ENCODE measurements at places on chromosomes 1 and 21.

- DNase-seq = no peak
These were observed 14.2 kb downstream of the WDR4 start for GRCh38 chr21:42864815-42865775.

DNA sequence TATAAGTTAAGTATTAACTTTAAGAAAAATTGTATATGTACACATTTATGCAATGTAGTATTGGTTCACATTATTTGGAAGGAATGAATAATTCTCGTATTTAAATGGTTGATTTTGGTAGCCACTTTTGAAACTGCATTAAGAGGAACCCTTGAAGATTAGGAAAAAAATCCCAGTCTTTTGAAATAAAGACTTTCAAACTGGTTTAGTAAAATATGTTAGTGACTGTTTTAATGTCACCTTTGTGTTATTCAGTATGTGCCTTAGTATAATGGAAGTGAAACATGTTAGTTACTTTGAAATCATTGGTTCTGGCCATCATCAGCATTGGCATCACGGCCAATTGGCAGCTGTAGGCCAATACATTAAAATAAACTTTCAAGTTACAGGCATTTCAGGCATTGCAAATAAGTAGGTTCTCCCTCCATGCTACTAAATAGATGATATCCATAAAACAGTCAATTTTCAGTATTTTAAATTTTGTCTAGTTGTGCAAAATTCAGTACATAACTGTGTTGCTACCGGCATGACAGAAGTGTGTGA, 4.4 kb downstream of the MIER1 start:
- no peak for DNase-seq

GRCh38 chr1:7424352-7424890, 346.7 kb upstream of the VAMP3 start:
- no peak for DNase-seq

- no peak for DNase-seq
These were observed 35.5 kb downstream of the COLGALT2 start for GRCh38 chr1:184002071-184002470.

GRCh38 chr1:64659478-64660138, 85.3 kb upstream of the RAVER2 start:
- no peak for DNase-seq

GRCh38 chr1:201460814-201461644, 8.0 kb downstream of the PHLDA3 start:
- DNase-seq = no peak

GRCh38 chr1:203622486-203622885, 4.1 kb upstream of the ATP2B4 start:
- no peak for DNase-seq

- no peak for DNase-seq
These were observed 135.5 kb downstream of the HIVEP3 start for GRCh38 chr1:41783189-41783639.

- DNase-seq = no peak
These were observed 1.5 kb downstream of the CSDE1 start for GRCh38 chr1:114756009-114756892.

GRCh38 chr1:31837451-31838158, 21.8 kb upstream of the SPOCD1 start:
- no peak for DNase-seq

GRCh38 chr21:33976082-33977016, 60.7 kb upstream of the ATP5PO start:
- peak; percentile 53 for DNase-seq

GRCh38 chr1:29281571-29281970, 45.2 kb downstream of the PTPRU start:
- DNase-seq = no peak

DNA sequence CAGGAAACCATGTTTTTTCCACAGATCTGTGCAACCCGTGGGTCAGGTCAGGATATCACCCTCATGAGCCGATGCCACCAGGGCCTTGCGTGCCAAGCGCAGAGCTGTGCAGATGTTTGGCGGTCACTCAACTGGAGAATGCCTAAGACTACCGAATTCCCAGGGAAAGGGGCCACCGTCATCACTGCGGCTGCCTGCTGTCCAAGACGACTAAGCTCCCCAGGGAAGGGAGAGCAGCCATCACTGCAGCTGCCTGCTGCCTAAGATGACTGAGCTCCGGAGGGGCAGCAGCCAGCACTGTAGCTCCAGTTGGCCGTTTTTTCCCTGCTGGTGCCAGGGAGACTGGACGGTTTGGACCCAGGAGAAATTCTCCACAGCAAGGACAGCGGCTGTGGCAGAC, 31.1 kb downstream of the AKT3 start:
- DNase-seq = no peak

DNA sequence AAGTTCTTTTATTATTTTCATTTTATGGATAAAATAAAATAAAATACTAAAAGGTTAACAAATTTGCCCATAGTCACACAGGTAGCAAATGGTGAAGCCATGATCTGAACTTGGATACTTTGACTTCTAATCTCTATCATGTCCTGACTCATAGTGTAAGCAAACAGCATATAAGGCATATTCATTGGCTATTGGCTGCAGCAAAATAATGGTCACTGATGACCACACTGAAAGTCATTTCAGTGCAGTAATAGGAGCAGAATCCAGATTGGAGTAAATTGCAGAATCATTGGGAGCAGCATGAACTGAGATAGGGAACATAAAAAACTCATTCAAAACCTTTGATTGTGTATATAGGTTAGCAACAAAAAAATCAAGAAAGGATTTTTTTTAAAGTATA, 262.9 kb downstream of the PLA2G4A start:
- no peak for DNase-seq

DNA sequence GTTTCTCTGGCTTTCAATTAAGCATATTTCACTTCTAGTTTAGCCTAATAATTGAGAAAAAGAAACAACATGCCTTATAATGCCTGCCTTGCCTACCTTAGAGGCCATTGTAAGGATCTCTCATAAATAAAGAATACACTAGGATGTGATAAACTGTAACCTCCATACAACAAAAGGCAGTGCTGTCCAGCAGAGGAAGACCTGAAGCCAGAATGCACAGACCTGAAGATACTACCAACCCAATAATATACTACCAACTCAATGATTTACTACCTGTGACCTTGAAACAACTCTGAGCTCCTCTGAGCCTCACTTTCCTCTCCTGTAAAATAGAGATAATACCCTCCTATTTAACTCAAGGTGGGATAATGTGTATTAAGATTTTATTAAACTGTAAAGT, 361.3 kb downstream of the TTLL7 start:
- no peak for DNase-seq

DNA sequence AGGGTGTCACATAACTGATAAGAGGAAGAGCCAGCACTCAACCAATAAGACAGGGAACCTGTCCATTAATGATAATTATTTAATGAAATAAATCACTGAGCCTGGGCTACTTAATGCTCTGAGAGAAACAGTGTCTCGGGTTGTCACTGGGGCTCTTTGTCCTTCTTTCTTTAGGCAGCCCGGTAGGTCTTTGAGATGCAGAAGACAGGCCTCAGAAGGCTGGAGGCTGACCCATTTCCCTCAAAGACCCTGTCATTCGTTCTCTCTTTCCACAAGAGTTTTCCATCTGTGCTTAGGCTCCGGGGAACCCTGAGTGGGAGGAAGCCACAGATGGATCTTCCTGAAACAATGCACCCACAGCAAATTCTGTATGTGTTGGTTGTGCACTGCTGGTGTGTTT, 68.2 kb downstream of the BRINP2 start:
- DNase-seq = no peak

DNA sequence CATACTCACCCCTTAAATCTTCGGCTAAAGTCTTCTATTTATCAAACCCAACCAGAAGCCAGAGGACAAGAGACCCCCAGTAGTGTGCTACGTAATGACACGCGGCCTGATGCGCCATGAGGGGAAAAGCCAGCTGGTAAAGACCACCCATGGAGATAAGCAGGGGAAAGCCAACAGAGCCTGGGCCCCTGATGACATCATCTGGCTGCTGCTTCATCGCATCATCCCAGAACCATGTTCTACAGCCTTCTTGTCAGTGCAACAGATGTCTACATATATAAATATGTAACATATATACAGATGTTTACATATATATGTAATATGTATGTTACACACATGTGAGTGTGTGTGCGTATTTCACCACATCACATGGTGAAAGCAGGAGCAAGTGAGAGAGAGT, 81.7 kb upstream of the VANGL1 start:
- no peak for DNase-seq

GRCh38 chr1:243796016-243796415, 54.0 kb downstream of the AKT3 start:
- DNase-seq = no peak

GRCh38 chr21:28910280-28910887, 82.3 kb downstream of the LTN1 start:
- DNase-seq = no peak

- DNase-seq = no peak
These were observed 6.0 kb downstream of the CADM3 start for GRCh38 chr1:159177272-159177907.

- peak; percentile 40 for DNase-seq
These were observed 18.3 kb upstream of the ARID1A start for GRCh38 chr1:26677306-26678115.

- DNase-seq = no peak
These were observed 3.0 kb downstream of the MYOG start for GRCh38 chr1:203082571-203083462.

All from activated CD4-positive, CD25-positive, alpha-beta regulatory T cell treated with anti-CD3 and anti-CD28 coated beads, Interleukin-2, amount 50 U/mL, for 72 hours (primary cell).